ENCODE measurements at places on chromosomes 5 and 9.

DNA sequence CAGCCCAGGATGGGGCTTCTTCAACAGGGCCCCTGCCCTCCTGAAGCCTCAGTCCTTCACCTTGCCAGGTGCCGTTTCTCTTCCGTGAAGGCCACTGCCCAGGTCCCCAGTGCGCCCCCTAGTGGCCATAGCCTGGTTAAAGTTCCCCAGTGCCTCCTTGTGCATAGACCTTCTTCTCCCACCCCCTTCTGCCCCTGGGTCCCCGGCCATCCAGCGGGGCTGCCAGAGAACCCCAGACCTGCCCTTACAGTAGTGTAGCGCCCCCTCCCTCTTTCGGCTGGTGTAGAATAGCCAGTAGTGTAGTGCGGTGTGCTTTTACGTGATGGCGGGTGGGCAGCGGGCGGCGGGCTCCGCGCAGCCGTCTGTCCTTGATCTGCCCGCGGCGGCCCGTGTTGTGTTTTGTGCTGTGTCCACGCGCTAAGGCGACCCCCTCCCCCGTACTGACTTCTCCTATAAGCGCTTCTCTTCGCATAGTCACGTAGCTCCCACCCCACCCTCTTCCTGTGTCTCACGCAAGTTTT lies 23.6 kb downstream of the PCDHGC5 start:
- DNase-seq = peak; percentile 93

GRCh38 chr9:133683586-133684120 lies 47.5 kb downstream of the DBH start:
- no peak for DNase-seq

DNA sequence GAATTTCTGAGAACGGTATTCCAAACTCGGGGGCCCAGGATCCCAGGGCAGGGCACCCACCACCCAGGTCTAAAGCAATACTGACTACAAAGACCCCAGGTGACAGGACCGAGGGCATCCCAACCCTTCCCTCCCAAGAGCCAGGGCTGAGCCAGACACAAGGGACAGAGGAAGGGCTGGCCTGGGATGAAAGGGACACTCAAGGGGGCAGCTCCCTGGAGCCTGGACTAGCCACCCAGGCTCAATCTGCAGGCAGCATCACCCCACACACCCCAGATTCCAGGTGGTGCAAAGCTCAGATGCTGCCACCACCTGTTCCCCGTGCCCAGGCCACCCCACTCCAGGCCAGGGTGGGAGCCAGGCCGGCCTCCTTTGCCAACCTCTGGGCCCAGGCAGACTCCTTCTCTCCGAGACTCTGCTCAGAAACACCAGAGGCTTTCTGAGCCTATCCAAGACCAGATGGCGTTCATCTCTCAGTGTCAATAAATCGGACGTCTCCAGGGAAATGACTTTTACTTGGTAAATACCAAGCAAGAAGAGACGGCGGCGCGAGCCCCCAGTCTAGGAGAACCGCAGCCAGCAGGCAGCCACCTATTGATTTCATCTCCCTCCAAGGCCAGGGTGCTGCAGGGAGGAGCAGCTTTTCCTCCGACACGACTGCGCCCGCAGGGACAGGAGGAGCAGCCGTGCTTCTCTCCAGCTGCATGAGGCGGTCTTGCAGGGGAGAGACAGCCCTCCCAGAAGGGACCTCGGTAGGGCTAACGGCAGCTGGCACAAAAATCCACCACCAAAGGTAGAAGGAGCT lies 94.1 kb upstream of the ADAMTS2 start:
- DNase-seq = no peak

- no peak for DNase-seq
Observed at GRCh38 chr5:9395706-9396105, 150.2 kb downstream of the SEMA5A start.

- DNase-seq = no peak
Observed at GRCh38 chr9:119005162-119005561, 364.1 kb downstream of the BRINP1 start.

DNA sequence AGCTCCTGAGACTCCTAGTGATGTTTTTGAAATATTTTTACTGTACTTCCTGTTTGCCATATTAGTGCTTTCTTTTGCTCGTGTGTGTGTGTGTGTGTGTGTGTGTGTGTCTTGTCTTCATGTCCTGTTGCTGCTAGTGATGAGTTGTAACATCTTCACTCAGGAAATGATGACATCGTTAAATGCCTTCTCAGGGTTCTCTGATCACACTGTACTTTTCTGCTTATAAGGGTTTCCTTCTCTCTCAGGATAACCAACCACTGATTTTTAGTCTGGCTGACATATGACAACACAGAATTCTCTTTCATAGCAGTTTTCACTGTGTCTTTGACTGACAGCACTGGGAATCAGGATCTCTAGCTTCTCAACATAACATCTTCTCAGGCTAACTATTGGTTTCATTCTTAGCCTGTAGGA lies 16.1 kb downstream of the SV2C start:
- no peak for DNase-seq

- no peak for DNase-seq
Observed at GRCh38 chr5:150656191-150657132, 4.6 kb upstream of the MYOZ3 start.

GRCh38 chr9:132221941-132222340 lies 60.1 kb downstream of the NTNG2 start:
- DNase-seq = no peak

GRCh38 chr9:13734601-13735000 lies 455.1 kb upstream of the MPDZ start:
- no peak for DNase-seq

DNA sequence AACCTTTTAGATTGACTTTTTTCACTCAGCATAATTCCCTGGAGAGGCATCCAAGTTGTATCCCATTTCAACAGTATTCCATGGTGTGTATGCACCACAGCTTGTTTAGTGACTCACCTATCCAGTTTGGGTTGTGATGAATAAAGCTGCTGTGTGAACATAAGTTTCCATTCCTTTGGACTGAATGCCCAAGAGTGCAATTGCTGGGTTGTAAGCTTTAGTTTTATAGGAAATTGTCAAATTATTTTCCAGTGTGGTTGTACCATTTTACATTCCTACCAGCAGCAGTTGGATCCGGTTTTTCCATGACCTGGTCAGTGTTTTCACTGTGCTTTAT lies 60.9 kb upstream of the TMED7 start:
- no peak for DNase-seq

DNA sequence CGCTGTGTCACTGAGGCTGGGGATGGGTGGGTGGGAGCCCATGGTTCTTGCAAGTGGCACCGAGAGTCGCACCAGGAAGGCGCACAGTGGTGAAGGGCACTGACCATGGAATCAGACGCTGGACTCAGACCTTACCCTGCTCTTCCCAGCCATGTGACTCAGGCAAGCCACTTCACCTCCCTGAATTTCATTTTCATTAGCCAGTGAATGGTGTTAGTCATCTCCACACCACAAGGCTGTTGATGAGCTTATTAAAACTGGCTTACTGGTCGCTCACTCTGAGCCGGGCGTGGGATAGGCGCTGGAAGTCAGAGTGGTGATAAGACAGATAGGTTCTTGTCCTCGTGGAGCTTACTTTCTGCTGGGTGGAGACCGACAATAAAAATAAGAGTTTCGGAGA lies 25.1 kb downstream of the FGF18 start:
- DNase-seq = no peak

GRCh38 chr5:60779466-60779865 lies 64.6 kb downstream of the ELOVL7 start:
- DNase-seq = no peak

DNA sequence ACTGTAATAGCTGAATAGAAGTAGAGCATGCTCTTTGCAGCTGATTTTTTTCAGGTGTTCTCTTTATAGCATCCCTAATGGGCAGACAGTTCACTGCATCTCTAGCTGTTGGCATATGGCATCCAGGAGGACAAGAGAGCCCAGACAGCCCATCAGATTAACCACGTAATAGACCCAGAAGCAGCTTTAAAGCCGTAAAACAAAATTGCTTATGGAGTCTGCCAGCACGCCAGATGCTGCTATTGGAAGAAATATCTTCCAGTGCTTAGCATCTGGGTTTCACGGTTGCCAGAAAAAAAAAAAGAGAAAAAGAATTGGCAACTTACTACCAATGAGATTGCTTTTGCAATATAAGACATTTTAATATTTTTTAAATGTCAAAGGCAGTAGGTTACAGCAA lies 869.4 kb upstream of the NUDT12 start:
- DNase-seq = no peak

GRCh38 chr5:31614151-31615020 lies 24.5 kb upstream of the PDZD2 start:
- no peak for DNase-seq

DNA sequence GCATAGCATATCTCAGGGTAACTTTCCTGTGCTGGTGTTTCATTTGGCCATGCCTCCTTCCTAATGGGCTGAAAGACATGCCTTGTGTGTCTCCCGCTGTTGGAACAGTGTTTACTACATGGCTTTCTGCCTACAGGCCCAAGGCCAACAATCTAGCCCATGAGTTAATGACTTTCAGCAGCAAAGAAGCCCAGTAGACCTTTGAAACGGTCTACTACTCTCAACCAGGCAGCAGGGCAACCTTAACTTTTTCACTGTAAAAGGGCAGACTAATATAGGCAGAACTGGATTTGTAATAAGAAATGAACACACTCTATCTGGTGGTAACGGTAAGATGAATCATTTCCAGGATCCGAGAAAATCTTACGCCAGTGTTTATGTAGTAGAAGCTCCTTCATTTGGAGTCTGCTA lies 21.0 kb downstream of the C5orf15 start:
- no peak for DNase-seq

GRCh38 chr9:79465156-79465555 lies 106.6 kb upstream of the TLE4 start:
- no peak for DNase-seq

- DNase-seq = no peak
Observed at GRCh38 chr5:39019254-39019653, 54.9 kb downstream of the RICTOR start.

GRCh38 chr5:2460098-2460497 lies 291.4 kb downstream of the IRX2 start:
- DNase-seq = no peak

DNA sequence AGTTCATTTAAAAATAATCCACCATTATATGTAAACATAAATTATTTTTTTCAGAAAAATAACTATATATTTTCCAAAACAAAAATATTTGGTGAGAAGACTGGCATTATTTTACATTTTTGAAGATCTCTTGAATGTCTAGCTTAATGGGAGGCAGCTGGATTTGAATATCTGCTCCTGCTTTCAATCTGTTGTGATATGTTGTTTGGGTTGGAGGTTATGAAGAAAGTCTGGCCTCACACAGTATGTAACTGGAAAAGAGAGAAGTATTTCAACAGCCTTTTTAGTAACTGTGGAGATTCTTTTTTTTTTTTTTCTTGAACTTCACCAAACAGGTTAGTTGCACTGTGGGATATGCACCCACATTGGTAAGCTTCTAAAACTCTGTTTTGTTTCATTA lies 84.7 kb upstream of the SLIT3 start:
- DNase-seq = no peak

DNA sequence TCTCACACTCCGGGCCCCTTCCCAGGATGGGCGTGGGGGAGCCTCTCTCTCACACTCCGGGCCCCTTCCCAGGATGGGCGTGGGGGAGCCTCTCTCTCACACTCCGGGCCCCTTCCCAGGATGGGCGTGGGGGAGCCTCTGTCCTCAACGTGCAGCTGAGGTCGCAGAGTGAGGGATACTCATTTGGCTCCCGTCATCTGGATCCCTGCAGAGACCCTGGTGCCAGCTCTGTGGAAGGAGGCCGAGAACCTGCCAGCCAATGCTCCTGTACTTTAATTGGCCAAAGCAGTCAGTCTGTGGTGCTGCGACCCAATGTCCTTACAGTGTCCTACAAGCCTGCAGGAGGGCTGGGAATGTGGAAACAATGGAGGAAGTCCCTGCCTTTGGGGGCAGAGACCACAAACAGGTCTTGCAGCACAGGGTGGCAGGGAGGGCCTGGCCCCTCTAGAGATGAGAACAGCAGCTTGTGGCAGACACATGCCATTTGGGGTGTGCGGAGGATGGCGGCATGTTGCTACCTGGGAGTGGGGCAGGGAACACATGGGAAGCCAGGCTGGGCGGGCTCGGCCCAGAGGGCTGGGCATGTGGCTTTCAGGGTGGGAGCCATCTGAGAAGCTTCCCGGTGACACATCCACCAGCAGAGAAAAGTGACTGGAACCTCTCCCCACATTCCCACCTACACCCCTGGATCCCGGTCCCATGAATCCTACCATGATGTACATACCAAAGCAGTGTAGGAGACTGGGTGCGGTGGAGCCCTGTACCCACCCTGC lies 13.6 kb upstream of the MRNIP start:
- no peak for DNase-seq

DNA sequence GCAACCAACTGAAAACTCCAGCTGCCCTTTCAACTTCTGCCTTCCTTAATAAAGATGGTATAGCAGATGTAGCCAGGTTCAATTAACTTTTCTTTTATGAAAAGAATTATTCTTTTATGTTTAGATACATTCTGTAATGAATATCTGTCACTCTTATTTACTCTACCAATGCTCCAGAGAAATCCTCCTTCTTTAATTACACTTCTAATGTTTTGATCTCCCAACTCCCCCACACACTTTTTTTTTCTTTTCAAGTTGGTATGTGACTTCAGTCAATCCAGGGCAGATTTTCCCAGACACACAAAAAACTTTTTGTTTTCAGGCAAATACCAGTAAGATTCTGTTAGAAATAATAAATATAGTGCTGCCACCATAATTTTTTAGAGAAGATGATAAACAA lies 1000.0 kb upstream of the DMAC1 start:
- no peak for DNase-seq

- no peak for DNase-seq
Observed at GRCh38 chr5:96967400-96967799, 31.5 kb downstream of the LNPEP start.

DNA sequence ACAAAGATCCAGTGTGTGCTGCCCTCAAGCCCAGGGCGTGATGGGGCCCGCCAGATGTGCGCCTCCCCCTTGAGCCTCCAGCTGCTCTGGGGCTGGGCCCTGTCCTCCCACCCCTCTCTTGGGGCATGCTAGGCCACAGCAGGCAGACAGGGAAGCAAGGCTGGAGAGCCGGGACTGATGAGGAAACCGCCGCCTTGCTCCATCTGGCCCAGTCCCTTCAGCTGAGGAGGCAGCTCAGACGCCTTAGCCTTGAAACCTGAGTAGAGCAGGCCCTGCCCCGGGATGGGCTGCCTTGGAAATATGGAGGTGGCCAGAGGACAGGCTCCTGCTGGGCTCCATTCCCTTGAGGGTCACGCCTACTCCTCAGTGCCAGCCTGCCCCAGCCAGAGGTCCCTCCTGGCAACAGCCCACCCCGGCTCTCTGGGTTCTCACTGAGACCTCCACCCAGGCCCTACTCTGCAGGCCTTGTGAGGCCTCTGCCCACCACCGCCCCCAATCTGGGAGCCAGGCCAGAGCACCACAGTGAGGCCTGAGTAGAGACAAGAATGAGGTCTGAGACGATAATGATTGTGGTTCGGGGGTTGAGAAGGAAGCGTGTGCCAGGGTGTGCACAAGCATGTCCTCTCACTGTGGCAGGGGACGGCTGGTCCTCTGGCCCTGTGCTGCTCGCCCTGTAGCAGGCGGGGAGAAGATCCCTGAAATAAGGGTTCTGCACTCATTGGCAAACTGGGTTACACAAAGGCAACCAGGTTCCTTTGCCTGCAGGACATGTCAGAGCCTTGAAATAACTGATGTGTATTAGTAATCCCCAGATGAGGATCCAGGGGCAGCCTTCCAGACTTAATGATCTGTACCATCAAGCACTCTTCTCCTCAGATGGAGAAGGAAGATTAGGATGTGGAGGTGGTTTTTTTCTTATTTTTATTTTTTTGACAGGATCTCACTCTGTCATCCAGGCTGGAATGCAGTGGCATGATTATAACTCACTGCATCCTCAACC lies 30.9 kb downstream of the CXXC5 start:
- DNase-seq = no peak

Data from omental fat pad (tissue), 4 donors.